Karpas-422 (cell line): ENCODE measurements at places on chromosomes 3 and 15.

DNA sequence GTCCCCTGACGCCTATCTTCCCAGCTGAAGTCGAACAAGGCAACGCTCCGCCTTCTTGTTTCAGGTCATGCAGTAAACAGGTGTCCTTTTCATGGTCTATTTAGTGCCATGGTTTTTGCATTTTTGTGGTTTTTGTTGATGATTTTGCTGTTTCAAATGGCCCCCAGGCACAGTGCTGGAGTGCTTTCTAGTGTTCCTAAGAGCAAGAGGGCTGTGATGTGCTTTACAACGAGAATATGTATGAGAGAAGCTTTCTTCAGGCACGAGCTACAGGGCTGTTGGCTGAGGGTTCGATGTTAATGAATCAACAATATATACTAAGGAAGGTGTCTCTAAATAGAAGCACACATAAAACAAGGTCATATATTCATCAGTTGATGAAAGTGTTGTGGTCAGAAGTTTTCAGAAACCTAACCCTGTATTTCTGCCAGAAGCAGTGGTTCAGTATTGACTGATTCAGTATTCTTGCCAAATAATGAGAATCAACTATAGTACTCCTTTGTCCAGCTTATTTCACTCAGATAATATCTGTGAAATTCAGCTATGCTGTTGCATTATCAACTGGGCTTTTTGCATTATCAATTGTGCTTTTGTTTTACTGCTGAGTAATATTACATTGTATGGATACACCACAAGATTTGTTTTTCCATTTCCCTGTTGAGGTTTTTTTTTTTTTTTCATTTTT is 18.5 kb downstream of the LIMD1 start:
- peaks cover 6% of the 10 kb centered on the region for H3K4me1 ChIP-seq
- H3K27ac ChIP-seq, result no peak overlapping the region
- no peak for DNase-seq
- no peaks in the 10 kb centered on the region for H3K27me3 ChIP-seq

DNA sequence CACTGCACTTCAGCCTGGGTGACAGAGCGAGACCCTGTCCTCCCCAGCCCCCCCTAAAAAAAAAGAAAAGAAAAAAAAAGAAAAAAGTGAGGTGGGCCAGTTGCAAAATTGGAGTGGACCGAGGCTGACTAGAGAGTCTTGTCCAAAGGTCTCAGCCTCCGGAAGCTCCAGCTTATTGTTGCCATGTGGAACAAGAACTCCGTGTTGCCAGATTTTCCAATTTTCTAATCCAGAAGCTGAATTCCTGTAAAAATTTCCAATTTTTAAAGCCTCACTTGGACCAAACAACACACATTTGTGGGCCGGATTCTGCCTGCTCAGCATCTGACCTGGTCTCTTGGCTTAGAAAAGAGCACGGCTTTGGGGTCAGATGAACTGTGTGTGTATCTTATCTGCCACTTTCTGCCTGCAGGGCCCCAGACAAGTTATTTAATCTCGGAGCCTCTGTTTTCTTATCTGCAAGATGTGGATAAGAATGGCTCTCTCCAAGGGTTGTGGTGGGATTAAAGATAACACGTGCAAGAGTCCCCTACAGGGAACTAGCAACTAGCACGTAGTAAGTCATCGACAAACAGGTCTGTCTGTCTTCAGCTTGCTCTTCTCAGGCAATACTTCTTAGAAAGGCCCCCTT is 73.7 kb upstream of the TLE3 start:
- H3K27me3 ChIP-seq, result 0 out of 2 replicates have a peak, but pooled peaks cover 3% of the 10 kb centered on the region
- no peak for DNase-seq
- H3K27ac ChIP-seq, result no peak overlapping the region
- peaks cover 3% of the 10 kb centered on the region for H3K4me1 ChIP-seq
- no peaks in the 10 kb centered on the region for H3K36me3 ChIP-seq
- H3K4me3 ChIP-seq, result no peak overlapping the region

DNA sequence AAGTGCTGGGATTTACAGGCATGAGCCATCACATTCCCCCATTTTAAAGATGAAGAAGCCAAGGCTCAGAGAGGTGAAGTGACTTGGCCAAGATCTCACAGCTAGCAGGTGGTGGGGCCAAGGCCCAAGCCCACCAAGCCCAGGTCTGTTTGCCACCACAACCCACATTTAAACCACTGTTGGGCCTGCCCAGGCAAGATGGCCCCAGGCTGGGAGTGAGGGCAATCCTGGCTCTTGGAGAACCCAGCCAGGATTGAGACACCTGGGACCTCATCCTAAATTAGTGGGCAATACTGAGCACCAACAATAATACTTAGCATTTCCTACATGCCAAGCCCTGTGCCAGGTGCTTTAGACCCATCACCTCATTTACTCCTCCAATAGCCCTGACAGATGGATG is 6.9 kb downstream of the IGDCC3 start:
- H3K4me1 ChIP-seq, result peaks cover 8% of the 10 kb centered on the region
- no peaks in the 10 kb centered on the region for H3K36me3 ChIP-seq
- H3K4me3 ChIP-seq, result no peak overlapping the region
- H3K27ac ChIP-seq, result no peak overlapping the region
- no peak for DNase-seq
- no peaks in the 10 kb centered on the region for H3K27me3 ChIP-seq

GRCh38 chr3:189974359-189974758 is 146.3 kb downstream of the P3H2 start:
- no peak for DNase-seq
- no peaks in the 10 kb centered on the region for H3K36me3 ChIP-seq
- H3K4me1 ChIP-seq, result no peaks in the 10 kb centered on the region
- H3K27me3 ChIP-seq, result no peaks in the 10 kb centered on the region
- no peak overlapping the region for H3K27ac ChIP-seq
- H3K4me3 ChIP-seq, result no peak overlapping the region

DNA sequence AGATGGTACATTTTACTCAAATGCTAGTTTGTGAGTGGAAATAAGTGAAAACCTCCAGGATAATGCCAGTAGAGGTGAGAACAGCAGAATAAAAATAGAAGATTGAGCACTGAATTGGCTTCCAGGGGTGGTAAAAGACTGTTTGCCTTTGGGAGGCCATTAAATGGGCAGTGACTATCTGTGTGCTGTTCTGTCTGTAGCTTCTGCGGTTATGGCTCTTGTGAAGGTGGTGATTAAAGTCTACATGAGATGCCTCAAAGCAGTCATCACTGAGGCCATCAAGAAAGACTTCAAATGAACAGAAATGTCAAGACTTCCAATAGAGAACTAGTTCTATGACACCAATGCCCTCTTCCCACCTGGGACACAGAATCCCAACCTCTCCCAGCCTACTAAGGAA is 108.8 kb downstream of the EFHB start:
- H3K36me3 ChIP-seq, result no peaks in the 10 kb centered on the region
- H3K4me1 ChIP-seq, result no peaks in the 10 kb centered on the region
- no peak overlapping the region for H3K4me3 ChIP-seq
- H3K27ac ChIP-seq, result no peak overlapping the region
- no peaks in the 10 kb centered on the region for H3K27me3 ChIP-seq
- DNase-seq, result no peak

GRCh38 chr15:36899696-36900095 is 200.7 kb downstream of the MEIS2 start:
- H3K36me3 ChIP-seq, result peaks cover 10% of the 10 kb centered on the region; the same call in 1 of the 2 replicates
- no peak overlapping the region for H3K4me3 ChIP-seq
- H3K4me1 ChIP-seq, result peaks cover 21% of the 10 kb centered on the region
- DNase-seq, result no peak

GRCh38 chr3:59660852-59661625 is 611.2 kb upstream of the CFAP20DC start:
- H3K27ac ChIP-seq, result no peak overlapping the region
- no peaks in the 10 kb centered on the region for H3K4me1 ChIP-seq
- H3K4me3 ChIP-seq, result no peak overlapping the region
- no peak for DNase-seq
- H3K27me3 ChIP-seq, result no peaks in the 10 kb centered on the region

- H3K36me3 ChIP-seq, result no peaks in the 10 kb centered on the region
- no peak overlapping the region for H3K27ac ChIP-seq
- no peaks in the 10 kb centered on the region for H3K4me1 ChIP-seq
- H3K27me3 ChIP-seq, result no peaks in the 10 kb centered on the region
- no peak for DNase-seq
Measured at GRCh38 chr15:39100106-39100660, 480.7 kb upstream of the THBS1 start.

DNA sequence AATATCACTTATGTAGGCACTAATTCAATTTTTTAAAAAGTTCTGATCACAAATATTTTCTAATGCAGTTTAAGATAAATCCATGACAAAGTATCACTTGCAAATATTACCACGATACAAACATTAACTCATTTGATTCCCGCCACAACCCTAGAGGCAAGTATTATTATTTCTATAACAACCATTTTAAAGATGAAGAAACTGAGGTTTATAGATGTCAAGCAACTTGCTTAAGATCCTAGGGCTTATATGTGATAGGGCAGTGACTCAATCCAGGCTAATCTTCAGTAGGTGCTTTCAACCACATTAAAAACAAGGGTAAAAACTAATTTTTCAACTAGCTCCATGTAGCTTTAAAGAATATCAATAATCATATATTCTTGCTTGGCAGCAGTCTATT is 1.7 kb downstream of the DYNC1LI1 start:
- no peak for DNase-seq
- 0 out of 2 replicates have a peak overlapping the region, but pooled peaks have one; percentile 79 for H3K27ac ChIP-seq
- peaks cover 28% of the 10 kb centered on the region for H3K4me1 ChIP-seq
- H3K4me3 ChIP-seq, result peak overlapping the region; percentile 97

DNA sequence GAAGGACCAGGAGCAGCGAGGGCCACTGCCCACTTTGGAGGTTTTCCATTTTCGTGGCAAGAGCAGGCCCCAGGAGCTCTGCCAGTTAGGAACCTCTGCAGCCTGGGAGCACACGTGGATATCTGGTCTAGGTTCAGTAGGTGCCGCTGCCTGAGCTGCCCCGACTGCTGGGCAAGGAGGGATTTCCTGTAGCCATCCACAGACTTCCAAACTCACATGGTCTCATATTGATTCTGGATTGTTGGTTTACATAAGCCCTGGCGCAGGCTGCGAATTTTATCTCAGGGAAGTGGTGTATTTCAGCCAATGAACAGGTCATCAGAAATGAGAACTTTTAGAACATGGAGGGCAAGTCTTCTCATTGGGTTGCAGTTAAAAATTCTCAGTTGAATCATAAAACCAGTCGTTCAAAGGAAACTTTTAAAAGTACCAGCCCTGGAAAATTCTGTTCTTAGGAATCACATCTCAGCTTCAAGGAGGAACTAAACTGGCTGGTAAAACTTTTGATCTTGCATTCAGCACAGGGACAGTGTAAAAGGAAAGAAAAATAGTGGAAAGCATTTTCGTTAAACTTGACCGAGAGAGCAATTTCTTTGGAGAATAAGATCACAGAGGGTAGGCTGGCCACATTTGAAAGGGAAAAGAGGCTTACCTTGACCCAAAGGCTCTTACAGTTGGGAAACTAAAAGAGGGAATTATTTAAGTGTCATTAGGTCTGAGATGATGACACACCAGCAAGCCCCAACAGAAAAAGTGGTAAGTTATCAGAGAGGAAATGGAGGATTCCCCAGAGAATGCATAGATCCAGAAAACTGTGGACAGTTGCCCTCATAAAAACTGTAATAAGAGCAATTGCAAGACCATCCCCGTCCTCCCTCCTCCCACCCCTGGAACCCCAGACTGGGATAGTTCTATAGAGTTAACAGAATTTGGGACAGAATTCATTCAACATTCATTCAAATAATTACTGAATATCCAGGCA is 6.4 kb upstream of the RTP3 start:
- no peak for DNase-seq
- peaks cover 4% of the 10 kb centered on the region; the same call in 1 of the 2 replicates for H3K4me1 ChIP-seq
- H3K27ac ChIP-seq, result no peak overlapping the region
- H3K27me3 ChIP-seq, result no peaks in the 10 kb centered on the region

DNA sequence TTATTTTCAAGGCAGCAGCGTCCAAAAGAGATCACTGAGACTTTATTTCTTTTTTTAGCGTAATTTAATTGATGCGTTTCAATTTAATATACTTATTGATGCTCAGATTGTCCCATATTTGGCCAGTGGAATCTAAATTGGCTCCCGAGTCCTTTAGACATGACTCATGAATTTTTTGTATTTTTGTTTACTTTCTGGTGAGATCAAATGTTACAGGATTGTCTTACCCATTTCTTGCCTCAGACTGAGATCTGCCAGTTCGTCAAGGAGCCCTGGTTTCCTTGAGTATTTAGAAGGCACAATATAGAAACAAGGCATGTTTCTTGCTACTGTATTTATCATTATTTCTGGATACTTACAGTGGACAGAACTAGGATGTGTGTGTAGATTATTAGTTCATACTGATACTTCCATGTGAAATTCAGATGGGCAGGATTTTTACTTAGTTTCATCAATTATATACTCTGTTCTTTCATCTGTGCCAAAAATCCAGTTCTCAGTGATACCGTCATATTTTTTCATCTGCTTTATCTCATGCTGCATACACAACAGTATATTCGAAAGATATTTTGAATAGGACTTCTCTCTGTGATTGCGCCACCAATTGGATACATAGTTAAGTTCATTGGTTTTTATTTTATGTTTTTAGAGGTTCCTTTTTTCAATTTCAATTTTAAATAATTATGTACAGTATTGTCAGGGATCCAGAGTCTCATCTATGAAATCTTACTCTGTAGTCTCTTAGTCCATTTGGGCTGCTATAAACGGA is 436.9 kb upstream of the C2CD4B start:
- no peak for DNase-seq
- no peak overlapping the region for H3K27ac ChIP-seq
- no peaks in the 10 kb centered on the region for H3K36me3 ChIP-seq
- H3K4me1 ChIP-seq, result no peaks in the 10 kb centered on the region
- no peak overlapping the region for H3K4me3 ChIP-seq

DNA sequence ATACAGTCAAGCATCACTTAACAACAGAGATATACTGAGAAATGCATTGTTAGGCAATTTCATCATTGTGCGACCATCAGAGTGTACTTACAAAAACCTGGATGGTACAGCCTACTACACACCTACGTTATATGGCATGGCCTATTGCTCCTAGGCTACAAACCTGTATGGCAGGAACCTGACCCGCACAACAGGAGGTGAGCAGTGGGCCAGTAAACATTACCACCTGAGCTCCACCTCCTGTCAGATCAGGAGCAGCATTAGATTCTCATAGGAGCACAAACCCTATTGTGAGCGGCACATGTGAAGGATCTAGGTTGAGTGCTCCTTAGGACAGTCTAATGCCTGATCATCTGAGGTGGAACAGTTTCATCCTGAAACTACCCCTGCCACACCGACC is 89.7 kb downstream of the SCAPER start:
- no peaks in the 10 kb centered on the region for H3K36me3 ChIP-seq
- H3K27ac ChIP-seq, result no peak overlapping the region
- no peak overlapping the region for H3K4me3 ChIP-seq

- H3K27ac ChIP-seq, result no peak overlapping the region
- peaks cover 19% of the 10 kb centered on the region; the same call in 1 of the 2 replicates for H3K36me3 ChIP-seq
- no peaks in the 10 kb centered on the region for H3K27me3 ChIP-seq
- no peak for DNase-seq
Measured at GRCh38 chr15:94305133-94305532, 73.8 kb downstream of the MCTP2 start.
